ENCODE measurements at places on chromosomes 2 and 18.
A peak's percentile ranks its signal among the peaks of the same experiment; 100 is the strongest.

DNA sequence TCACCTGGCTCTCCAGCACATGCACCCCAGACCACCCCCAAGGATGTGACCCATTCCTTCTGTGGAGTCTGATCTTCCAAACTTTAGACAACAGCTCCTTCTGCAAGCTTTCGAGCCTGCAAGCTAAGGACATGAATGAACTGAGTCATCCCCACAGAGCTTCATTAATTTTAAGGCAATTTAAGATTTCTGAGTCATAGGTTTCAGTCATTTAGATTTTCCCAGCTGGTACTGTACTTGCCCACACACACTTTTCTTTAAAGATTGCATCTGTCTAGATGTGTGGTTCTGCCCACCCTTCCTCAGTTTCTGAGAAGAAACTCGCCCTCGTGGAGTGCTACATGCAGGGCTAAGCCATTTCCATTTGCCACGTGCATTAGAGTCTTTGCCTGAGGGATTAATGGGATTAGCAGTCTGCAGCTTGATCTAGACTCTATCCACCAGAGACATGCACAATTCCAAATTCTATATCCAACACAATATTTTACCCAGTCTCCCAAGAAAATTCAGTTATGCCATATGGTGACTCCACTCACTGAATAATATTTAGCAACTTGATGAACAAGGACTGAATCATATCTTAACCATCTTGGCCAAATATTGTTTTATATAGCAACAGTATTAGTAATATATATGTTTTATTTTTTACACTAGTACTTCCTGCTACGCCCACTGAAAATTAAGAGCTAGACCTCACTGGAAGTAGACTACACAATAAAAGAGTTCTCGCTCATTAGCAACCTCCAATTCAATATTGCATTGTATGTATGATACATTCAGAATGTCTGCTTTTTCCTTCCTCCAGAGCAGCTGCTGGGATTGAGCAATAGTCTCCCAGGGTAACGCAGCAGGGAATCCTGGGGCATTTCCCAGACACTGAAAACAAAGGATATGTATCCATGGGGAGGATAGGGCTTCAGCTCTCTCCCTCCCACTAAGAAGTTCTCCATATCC, 14.3 kb upstream of the TRIB2 start:
- DNase-seq, result no peak

DNA sequence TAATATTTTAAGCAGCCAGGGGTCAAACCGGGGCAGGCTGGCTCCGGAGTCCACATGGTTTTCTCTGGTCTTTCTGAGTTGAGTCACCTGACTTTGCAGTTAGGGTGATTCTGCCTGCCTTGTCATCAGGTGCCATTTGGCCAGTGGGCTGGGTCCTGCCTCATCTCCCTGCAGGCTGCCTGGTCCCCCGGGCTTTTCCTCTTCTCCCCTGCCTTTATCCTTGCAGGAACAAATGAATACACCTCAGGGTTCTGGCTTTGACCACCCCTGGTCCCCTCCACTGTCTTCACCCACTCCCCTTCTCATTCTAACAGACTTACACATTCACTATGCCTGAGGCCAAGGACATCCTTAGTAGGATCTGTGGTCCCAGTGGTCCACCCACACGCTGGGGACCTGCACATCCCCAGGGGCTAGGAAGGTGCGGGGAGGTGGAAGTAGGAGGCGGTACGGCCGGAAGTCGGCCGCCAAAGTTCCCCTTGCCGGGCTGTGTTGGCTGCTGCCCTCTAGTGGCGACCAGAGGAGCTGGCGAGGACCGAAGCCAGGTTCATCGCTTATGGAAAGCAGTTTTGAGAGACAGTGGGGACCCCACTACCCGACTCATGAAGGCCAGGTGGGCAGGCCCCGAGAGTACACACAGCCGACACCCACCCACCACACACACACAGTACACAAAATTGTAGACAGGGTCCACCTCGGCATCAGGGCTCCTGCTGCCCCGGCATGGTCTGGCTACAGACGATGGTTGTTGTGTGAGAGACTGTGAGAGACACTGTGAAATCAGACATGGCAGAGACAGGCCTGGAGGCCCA, 6.3 kb upstream of the TEX261 start:
- peak; percentile 41 for DNase-seq

DNA sequence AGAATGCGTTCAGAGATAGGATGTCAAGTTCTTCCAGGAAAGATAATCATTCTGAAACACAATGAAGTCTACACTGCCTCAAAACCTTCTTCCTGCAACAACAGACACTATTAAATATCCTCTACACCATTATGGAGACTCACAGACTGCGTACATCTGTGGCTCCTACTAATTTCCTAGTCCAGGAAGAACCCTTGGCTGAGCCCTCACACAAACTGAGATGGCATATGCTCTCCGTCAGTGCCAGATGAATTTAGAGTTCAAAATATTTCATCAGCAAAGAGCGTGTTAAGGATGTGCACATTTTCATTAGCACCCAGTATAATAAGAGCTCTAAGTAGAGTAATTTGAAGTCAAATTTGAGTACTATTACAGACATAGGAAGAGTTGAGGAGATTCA, 117.2 kb downstream of the TCF4 start:
- DNase-seq, result no peak

DNA sequence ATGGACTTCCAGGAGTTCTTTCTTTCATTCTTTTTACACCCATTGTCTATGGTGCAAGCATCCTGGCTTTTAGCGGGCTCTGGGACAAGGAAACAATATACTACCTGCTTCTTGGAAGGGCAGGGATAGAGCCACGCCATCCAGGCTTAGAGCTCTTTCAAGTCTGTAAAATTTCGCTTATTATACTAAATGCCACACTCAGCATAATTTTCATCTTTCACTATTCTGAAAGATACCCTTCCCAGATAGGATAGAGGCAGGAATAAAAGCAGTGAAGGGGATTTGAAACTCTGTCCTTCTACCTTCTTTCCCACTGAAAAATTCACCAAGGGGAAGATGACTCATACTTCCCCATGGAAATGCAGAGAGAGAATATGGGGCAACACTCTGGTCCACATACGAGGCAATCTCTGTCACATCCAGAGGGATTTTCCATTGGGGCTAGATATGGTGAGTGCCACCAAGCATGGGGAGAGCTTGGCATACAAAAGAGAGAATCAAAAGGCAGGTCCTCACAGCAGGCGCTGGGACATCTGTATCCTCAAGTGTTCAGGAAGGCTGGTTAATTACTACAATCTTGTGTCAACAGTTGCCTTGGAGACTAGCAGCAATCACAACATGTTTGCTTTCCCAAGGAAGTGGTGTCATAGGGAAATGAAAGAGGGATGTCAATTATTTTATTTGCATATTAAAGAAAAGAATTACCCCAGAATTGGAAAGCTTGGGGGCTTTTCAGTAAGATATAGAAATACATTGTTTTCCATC, 127.6 kb downstream of the TDRD15 start:
- no peak for DNase-seq

GRCh38 chr2:43832457-43832856, 6.2 kb downstream of the ABCG5 start:
- no peak for DNase-seq

GRCh38 chr2:74849228-74849892, 15.4 kb downstream of the HK2 start:
- no peak for DNase-seq

- no peak for DNase-seq
Measured at GRCh38 chr2:135563793-135564192, 32.5 kb downstream of the R3HDM1 start.

DNA sequence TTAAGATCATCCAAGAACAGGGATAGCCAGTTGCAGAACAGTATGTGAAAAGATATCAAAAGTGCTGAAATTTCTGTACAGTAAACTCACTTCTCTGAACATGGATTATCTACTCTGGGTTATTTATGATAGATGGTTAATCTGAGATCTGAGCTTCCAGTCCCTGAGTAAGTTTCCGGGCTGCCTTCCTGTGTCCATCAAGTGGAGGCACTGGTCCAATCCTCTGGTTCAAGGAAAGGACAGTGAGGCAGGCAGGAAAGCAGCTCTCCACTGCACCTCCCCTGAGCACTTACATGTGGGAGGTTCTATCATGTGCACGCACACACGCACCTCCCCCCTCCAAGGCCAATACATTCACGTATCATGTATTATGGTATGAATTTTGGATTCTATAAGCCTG, 32.5 kb downstream of the GPR45 start:
- no peak for DNase-seq

GRCh38 chr2:136154384-136154783, 36.4 kb upstream of the CXCR4 start:
- no peak for DNase-seq

All from NCI-H1092 treated with DMSO at 0.1 percent for 48 hours (cell line).